ENCODE measurements at places on chromosomes 4 and X.

DNA sequence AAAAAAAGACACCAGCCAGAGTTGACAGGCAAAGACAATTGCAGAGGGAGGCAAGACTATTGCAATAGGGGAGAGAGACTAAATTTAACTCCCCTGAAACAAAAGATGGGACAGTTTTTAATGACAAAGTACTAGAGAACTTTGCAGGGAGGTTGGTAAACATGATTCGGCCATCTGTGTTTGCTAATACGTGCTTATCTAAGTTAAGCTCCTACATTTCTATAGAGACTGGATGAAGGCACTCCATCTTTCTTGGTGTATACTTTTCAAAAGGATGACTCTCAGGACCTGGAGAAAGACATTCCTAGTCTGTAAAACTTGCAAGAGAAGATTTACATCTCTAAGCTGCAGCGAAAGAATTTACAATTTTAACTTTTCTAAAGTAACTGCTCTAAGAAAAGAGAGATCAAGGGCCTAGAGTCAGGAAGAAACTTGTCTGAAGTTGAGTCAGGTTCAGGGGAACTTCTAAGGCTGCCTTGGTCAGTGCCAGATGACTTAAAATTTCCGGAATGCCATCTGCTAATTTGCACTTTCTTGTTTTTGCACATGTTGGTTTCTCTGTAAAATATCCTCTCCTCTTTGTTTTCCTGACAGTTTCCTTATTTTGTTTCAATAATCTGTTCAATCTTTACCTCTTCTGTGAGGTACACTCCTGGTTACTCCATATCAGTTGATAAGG lies 10.6 kb downstream of the ADAM29 start:
- DNase-seq: no peak

DNA sequence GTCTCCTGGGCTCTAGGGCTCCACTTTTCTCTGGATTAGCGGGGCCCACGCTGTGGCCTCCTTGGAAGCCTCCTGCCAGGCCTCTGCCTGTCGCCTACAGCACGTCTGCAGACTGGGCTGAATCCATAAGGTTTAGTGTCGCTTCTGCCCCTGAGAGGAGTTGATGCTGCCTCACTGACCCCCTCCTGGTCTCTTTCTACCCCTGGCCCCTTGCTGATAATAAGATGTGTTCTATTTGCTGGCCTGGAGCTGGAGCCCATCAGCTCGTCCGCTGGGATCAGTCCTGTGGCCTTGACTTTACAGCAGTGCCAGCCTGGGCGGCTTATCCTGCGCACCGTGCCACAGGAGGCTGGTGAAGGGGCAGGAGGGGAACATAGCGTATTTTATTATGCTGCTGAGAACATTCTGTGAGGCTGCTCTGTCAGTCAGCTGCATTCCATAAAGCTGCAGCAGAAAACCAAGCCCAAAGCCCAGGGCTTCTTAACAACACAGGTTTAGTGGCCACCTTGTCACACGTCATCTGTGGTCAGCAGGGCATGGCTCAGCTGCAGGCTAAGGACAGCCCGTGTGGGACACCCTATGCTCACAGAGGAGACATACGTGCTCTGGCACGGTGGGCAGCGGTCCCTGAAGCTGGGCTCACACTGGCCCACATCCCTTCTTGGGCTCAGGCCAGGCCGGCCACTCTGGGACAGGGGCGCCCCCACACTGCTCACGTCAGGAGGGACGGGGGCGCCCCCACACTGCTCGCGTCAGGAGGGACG lies 29.3 kb upstream of the HGFAC start:
- no peak for DNase-seq

GRCh38 chr4:5706486-5707290 lies 1.7 kb downstream of the EVC2 start:
- DNase-seq: no peak

GRCh38 chr4:89021684-89022083 lies 35.3 kb downstream of the FAM13A start:
- DNase-seq: no peak

DNA sequence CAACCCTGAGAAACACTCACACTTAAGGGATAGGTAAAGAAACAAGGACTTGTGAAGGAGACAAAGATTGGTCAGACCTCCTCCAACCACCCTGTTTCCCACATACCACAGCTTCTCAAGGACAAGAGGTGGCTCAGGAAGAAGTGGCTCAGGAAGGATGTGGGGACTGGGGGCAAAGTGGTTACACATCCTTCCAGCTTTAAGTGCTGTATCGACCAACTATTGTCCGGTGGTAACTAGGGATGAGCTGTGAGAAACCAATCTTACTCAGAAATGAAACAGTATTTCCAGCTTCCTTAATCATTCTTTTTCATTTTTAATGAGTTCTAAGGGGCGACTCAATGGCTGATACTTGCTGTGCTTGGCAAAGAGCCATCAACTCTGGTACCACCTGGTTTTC lies 8.5 kb upstream of the LHFPL1 start:
- DNase-seq: no peak

- DNase-seq: no peak
These were observed 2384.1 kb downstream of the PCDH7 start for GRCh38 chr4:33104273-33104672.

Measured in stimulated activated CD8-positive, alpha-beta memory T cell treated with anti-CD3 and anti-CD28 coated beads, Interleukin-2, amount 100 ng/mL, for 1 hour (primary cell).